ENCODE measurements at places on chromosomes 2 and 18.

DNA sequence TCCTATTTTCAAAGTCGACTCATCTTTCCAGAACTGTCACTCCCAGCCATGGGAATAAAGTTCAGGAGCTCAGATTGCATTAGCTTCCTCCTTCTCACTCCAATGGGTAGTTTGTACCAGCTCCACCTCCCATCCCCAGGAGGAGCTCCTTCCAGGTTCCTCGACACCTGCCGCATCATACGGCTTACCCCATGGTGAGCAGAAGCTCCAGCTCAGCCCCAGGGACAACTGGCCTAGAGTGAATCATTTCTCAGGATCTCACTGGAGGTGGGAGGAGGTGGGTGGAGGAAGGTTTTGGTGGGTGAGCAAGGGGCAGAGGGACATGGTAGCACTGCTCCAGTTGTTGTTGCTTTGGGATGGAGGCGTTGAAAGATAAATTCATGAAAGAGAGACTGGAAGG is 196.3 kb upstream of the PKDCC start:
- DNase-seq, result no peak

DNA sequence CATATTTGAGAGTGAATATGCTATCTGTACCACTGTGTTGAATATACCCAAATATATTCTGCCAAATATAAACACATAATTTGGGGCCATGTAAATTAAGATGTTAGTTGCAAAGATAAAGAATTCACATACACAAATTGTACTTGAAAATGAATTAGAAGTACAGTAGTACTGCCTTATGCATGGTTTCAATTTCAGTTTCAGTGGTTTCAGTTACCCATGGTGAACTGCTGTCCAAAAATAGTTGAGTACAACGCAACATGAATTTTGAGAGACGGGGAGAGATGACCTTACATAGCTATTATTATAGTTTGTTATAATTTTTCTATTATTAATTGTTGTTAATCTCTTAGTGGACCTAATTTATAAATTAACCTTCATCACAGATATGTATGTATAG is 1313.0 kb upstream of the FAM98A start:
- DNase-seq, result no peak

- DNase-seq, result no peak
Measured at GRCh38 chr2:173821451-173821850, 143.7 kb downstream of the SP3 start.

GRCh38 chr2:196482119-196483065 is 157.1 kb upstream of the CCDC150 start:
- no peak for DNase-seq

- DNase-seq, result no peak
Measured at GRCh38 chr2:218081695-218082094, 12.6 kb downstream of the RUFY4 start.

Measured in activated CD4-positive, alpha-beta T cell treated with anti-CD3 and anti-CD28 coated beads, Interleukin-2, amount 50 U/mL, for 1 hour (primary cell).